ENCODE measurements at places on chromosomes 6 and 20.

DNA sequence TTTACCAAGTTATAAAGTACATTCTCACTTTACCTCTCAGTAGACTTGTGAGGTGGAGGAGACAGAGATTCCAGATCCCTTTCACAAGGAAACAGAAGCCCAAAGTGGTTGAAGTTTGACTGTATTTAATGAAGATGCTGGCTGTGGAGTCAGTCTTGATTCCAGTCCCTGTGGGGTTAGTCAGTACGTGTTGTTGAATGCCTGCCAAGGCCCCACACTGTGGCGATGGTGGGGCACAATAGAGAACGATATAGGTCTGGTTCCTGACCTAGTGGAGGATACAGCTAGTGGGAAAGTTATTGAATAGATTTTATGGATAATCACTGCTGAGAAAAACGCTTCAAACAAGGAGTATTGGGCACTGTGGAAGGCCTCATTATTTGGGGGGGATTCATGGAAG is 71.4 kb downstream of the LRRC1 start:
- no peak for DNase-seq

GRCh38 chr20:33322456-33322855 is 39.4 kb downstream of the BPIFB1 start:
- no peak for DNase-seq

DNA sequence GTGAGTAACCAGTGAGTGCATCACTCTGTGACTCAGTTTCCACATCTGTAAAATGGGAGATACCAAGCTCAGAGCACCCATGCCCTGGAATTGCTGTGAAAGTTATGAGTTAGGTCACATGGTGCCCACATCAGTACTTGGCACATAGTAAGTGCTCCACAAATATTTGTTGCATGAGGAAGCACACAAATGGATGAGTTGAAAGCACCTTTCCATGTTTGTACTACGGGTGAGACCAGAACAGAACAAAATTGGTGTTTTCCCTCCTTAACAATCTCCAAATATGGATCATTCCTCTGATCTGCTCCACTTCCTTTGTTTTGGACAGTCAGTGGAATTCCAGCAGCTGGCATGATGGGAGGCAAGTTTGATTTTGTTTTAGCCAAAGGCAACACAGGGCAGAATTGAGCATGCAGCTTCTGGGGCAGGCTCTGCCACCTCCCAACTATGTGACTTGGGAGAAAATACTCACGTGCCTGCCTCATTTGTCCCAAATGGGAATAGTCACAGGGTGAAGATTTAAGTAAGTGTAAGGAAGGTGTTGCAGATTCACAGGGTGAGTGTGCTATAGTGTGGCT is 503.7 kb upstream of the SULF2 start:
- DNase-seq = no peak

DNA sequence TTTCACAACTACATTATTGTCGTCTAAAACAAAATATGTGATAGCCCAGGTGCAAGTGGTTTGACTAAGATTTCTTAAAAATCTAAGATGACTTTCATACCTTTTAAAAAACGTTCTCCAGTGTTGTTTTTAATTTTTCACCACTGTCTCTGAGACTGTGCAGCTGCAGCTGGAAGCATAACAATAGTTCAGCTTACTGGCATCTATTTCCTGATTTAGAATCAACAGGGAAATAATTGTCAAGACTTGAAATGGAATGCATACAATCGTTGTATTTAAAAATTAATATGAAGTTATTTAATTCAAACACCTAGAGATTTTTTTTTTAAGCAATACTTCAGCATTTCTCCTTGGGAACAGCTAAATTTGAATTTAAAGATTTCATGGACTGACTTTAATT is 982.0 kb upstream of the EPHA7 start:
- no peak for DNase-seq

GRCh38 chr6:121686611-121687023 is 251.2 kb downstream of the GJA1 start:
- no peak for DNase-seq

DNA sequence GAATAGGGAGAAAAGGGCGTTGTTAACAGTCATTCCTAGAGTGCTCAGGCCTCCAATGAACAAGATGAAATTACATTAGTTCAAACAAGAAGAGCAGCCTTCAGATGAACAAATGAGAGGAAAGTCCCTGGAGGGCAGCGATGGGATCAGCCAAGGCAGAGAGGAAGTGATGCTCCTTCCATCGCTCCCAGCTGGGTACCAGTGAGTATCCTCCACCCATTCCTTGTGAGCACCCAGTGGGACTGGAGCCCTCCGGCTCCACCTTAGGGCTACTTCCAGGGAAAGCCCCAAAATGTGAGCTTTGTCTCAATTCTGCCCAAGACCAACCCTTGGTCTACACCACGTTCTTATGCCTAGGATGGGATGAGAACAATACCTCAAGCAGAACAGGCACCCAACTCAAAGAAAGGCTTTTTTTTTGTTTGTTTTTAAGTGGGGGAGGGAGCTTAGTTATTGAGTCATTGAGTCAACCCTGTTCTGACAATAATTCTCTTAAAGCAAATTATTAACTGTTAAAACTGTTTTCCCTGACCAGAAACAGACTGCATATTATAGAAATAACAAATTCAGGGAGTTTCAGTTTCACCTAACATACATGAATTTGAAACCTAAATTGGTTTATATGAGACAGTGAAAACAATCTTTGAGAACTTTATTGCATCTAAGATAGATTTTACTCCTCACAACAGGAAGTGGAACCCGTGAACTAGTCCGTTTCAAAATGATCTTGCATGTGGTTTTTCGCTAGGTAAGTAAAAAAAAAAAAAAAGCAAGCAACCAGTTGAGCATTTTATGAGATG is 106.9 kb downstream of the IPCEF1 start:
- no peak for DNase-seq

GRCh38 chr6:128925765-128926164 is 42.8 kb downstream of the LAMA2 start:
- no peak for DNase-seq
